Kidney capillary endothelial cell (primary cell): ENCODE measurements at places on chromosomes 6 and 20.

DNA sequence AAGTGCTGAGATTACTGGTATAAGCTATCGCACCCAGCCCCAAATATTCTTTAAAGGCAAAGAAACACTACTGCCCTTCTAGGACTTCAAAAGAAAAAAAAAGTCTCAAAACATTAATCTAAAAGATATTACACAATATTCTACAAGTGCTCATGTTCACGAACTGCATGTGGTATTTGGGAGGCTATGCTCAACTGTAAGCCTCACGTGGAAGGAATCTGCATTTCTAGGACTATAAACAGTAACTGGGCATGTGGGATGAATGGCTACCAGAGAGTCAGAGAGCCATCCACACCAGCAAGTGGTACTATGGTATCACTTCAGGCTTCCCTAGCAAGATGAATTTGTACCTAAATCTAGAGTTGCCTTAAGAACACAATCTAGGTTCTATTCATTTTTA lies 50.0 kb downstream of the FKBP5 start:
- no peak for DNase-seq

- DNase-seq, result no peak
Measured at GRCh38 chr20:61230166-61230565, 21.9 kb upstream of the CDH4 start.

DNA sequence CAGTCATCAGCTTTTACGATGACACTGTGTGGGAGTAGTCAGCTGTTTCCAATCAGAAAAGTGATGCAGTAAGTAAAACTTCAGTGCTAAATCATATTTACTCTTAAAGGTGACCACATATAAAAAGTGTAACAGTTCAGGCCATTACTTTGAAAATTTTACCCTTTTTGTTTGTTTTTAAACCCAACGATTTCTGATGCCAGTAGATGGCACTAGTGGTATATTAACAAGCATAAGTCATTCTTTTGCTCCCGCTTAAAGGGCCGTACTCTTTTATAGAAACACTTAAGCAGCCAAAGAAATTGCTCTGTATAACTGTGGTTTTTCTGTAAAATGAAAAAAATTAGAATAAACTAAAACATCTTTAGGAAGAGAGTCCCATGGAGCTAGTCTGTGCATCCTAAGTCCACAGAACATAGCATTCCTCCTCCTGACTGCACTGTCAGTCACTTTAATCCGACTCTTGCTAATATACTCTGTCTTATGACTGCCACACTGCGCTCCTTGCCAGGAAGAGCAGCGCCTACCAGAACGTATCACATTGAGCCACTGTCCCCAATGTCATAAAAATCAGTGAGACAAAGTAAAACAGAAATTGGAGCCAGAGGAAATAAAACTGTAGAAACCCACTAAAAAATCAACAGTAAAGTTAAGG lies 25.0 kb downstream of the HEBP2 start:
- peak; percentile 53 for DNase-seq

- DNase-seq, result no peak
Measured at GRCh38 chr6:39203436-39204159, 25.7 kb downstream of the KCNK5 start.

DNA sequence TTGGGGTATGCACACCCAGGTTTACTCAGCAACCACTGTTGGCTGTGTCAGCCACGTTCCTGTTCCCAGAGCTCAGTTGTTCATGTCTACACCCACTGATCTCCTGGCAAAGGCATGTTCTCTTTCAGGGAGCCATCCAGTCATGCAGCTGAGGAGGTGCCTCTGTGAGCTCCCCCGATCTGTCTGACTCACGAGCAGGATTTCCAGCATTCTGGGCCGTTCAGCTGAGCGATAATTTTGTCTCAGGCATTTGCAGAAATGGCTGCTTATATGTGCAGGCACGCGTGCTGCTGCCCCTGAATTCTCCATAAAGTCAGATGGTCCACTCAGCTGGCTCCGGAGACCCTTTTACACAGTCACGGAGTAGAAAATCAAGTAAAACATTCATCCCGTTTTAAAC lies 78.4 kb upstream of the IYD start:
- DNase-seq, result no peak

DNA sequence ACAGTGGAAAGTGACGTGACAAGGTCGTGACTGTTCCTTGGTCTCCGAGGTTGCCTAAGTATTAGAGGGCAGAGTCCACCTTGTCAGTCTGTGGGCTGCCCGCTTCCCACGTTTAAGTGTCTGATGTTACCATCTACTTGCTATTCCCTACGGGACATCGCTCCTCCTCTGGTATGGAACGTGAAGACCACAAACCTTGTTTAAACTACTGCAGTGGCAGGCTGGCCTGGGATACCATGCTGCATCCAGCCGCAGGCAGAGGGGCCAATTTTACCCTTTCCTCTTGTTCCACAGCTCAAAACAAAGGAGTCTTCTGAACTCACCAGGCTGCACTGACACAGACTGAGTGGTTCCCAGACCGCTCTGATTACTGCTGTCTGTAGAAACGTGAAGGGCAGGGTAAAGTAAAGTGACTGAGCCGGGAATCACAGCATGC lies 275.9 kb downstream of the FOXC1 start:
- no peak for DNase-seq

- no peak for DNase-seq
Measured at GRCh38 chr6:40997234-40997957, 41.6 kb downstream of the UNC5CL start.

DNA sequence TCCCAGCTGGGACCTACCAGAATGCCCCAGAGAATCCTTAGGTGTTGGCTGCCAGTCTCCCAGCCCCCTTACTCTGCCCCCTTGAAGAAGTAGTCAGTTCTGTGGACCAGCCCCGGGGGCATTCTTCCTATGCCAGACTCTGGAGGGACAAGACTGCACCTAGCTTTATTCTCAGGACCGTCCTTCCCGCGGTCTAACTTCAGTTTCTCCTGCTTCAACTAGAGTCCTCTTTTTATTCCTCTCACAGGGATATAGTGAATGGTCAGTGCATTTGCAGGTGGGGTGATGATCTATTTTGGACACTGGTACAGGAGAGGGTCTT lies 35.9 kb upstream of the MDFI start:
- DNase-seq, result no peak

DNA sequence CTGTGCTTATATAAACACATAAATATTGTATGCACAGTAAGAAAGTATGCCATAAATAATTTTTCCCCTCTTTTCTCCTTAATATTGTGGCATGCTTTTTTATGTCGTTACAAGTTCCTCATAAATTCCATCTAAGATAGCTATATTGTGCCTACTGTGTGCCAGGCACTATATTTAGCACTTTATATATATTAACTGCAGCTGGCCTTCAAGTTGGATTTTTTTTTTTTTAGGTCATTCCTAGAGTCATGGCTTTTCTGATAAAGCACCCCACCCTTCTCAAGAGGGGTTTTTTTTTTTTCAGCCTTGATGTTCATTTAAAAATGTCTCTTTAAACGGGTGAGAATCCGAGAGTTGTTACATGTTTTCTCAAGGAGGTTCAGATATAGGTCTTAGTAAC lies 42.8 kb upstream of the RNF8 start:
- no peak for DNase-seq

DNA sequence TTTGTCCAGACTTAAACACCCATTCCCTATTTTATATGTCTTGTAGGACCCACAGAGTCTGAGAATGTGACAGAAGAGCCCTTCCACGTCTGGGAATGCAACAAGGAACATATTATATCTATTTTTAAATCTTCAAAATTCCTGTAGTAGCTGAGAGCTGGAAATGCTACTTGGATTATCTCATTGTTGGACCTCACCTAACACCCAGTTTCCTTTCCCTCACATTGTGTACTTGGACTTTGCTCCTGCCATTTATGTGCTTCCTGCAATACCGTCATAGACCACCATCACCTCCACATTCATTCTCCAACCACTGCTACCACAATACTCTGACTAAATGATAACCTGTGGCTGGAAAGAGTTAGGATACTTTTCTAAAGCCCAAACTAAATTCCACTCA lies 335.4 kb downstream of the COL12A1 start:
- DNase-seq, result no peak

GRCh38 chr6:134503585-134504281 lies 185.8 kb upstream of the SGK1 start:
- DNase-seq, result no peak

DNA sequence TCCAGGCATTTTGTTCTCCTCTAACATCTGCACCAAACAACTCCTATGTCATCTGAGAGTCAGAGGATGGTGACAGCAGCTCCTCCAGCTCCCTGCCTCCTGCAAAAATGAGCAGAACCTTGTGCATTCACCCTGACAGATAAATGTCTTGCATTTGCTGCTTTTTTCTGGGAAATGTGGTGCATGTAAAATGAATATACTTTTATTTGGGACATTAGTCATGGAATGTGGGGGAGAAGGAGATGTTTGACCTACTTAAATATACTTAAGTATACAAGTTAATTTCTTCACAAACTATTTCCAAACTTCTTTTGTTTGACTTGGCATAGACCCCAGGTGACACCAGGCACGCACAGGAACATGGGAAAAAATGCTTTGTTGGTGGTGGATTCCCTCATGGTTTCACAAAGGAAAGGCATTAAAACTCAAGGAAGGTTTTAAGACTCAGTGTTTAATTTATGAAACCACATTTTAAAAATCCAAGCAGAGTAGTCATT lies 181.8 kb upstream of the MCHR2 start:
- no peak for DNase-seq

DNA sequence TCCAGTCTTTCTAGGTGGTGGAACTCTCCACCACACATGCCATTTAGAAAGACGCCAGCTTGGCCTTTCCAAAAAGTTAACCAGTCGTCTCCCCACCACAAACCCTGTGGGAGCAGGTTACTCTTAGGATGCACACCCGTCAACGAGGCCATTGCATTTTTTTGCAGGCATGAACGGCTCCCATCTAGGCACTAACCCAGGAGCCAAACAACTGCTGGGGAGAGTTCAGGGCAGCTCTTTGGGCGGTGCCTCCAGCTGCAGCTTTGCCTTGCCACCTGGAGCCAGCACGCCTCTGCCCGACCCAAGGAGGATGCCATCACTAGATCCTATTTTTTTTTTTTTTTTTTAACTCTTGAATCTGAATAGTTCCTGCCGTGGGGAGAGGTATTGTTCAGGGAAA lies 39.9 kb downstream of the TBC1D7 start:
- no peak for DNase-seq

DNA sequence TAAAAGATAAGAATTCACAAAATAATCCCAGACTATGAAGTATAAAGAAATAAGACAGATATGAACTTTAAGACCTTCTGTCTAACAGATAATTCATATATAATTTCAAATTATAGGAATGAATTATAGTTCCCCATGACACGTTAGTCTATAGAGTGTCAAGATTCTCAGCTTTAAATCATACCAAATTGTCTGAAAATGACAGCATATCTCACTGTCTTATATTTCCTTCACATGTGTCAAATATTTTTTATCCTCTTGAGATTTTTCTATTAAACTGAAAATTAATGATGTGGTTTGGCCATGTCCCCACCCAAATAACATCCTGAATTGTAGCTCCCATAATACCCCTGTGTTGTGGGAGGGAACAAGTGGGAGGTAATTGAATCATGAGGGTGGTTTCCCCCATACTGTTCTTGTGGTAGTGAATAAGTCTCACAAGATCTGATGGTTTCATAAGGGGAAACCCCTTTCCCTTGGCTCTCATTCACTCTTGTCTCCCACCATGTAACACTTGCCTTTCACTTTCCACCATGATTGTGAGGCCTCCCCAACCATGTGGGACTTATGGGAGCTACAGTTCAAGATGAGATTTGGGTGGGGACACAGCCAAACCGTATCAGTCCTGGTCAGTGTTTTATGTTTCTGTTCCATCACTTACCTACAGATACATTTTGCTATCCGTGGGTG lies 825.3 kb upstream of the GJE1 start:
- DNase-seq, result no peak

- DNase-seq, result no peak
Measured at GRCh38 chr6:163243692-163244589, 170.6 kb upstream of the QKI start.

- DNase-seq, result no peak
Measured at GRCh38 chr6:43992783-43993644, 134.2 kb downstream of the MRPL14 start.

DNA sequence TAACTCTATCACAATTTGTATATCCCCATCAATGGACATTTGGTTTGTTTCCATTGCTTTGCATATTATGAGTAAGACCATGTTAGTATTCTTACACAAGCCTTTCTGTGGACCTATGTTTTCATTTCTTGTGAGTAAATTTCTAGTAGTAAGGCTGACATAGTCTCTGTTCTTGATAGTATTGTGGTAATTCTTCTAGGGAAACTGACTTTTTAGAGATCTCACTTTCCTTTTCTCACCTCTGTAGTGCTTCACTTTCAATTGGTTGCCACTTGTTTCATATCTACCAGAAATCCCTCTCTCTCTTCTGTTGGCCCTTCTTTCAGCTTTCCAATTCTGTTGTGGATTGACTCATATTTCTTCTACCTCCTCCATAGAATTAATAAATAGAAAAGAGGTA lies 8.5 kb downstream of the ISM1 start:
- DNase-seq, result no peak

DNA sequence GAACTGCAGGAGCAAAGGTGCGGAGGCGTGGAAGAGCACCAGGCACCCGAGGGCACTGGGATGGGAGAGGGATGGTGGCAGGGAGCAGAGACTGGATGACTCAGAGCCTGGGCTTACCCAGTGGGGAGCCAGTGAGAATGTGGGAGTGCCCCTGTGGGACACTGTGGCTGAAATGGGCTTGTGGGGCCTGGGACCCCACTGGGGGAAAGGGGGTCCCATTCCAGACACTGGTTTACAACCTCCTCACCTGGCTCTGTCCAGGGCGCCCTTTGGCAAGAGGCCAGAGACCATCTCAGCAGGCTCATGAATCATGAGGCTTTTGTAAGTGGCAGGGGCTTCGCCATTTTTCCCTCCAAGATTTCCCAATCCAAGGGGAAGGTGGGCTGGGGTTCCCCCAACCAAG lies 124.0 kb upstream of the MAFB start:
- no peak for DNase-seq

DNA sequence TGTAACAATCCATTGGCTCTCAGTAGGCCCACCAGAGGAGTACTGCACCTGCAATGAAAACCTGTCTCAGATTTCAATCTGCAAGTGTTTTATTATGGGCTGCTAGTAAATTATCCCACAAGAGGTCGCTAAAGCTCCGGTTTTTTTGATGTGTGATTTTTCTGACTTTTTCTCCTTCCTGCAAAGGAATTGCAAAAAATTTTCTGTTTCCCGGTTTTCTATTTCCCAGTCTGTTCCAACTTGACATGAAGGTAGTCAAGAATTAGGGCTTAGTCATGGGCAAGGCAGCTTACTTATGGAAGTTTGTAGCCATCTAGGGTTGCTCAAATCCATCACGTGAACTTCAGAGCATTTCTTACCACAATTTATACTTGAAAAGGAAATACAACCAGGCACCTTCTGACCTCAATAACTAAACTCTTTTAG lies 38.5 kb upstream of the AHI1 start:
- peak; percentile 59 for DNase-seq

GRCh38 chr20:55685841-55686240 lies 319.5 kb downstream of the CBLN4 start:
- no peak for DNase-seq
